Hypothalamus (tissue), 51 donors: ENCODE measurements at places on chromosomes 2 and 18.

DNA sequence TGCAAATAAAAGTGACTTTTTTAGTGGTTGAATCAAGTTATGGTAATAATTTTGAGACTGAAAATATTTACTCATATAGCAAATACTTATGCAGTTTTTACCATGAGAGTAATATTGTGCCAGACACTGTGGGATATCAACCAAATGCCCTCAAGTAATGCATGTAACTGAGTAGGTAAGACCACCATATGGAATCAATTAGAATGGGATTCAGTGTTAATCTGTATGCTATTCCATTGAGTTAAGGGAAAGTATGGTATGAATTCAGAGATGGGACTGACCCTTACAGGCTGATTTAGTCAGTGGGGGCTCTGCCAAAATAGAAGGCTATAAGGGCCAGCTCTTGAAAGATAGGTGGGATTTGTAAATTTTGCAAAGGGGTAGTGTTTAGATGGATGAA, 131.6 kb downstream of the CCDC85A start:
- no peak for DNase-seq

GRCh38 chr2:7037340-7038333, 120.4 kb downstream of the RNF144A start:
- DNase-seq = peak; percentile 37

DNA sequence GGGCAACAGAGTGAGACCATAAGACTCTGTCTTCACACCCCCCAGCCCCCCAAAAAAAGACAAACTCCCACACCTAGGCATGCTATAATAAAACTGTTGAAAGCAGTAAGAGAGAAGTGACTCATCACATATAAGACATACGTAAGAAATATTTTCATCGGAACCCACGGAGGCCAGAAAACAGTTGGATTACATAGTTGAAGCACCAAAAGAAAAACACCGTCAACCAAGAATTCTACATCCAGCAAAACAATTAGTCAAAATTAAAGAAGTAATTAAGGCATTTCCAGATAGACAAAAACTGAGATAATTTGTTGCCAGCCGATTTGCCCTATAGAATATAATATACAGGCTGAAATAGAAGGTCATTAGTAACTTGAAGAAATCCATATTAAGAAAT, 128.7 kb downstream of the VAPA start:
- no peak for DNase-seq

DNA sequence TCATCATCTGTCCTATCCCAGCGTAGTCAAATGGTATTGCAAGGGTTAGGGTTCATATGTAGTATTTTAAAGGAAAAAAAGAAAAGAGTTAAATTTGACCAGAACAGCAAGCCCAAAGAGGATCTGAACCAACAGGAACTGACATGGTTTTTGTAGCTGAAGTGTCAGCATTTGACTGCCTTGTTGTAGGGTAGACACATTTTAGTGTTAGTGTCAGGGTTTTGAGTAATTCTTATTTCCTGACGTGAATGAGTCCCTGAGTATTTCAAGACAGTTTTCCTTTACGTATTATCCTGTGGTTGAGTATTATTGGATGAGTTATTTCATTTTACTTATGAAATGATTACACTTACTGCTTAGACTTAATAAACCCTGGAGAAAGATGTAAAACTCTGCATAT, 173.3 kb upstream of the ZEB2 start:
- DNase-seq = no peak

GRCh38 chr2:240435457-240435947, at the start of gene GPC1:
Gene GPC1, plus strand, starts transcription at chr2:240435663. Its CDS starts 256 bp downstream, at chr2:240435919.
- DNase-seq = peak; percentile 83

- DNase-seq = no peak
Measured at GRCh38 chr18:11175266-11175979, 26.1 kb upstream of the PIEZO2 start.

DNA sequence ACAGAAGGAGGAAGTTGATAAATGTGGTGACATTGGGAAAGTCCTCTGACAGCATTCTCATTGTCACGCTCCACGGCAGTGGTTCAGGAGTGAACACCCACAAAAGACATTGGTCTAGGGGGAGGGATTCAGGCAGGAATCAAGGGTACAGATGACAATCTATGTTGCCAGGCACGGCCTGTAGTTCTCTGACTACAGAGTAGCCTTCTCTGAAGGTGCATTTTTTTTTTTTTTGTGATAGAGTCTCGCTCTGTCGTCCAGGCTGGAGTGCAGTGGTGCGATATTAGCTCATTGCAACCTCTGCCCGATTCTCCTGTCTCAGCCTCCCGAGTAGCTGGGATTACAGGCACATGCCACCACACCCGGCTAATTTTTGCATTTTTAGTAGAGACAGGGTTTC, 7.4 kb upstream of the MOB1A start:
- DNase-seq = no peak

- DNase-seq = no peak
Measured at GRCh38 chr2:41934329-41934958, 113.4 kb upstream of the PKDCC start.

GRCh38 chr18:74896390-74896991, 298.8 kb downstream of the ZNF407 start:
- peak; percentile 2 for DNase-seq

DNA sequence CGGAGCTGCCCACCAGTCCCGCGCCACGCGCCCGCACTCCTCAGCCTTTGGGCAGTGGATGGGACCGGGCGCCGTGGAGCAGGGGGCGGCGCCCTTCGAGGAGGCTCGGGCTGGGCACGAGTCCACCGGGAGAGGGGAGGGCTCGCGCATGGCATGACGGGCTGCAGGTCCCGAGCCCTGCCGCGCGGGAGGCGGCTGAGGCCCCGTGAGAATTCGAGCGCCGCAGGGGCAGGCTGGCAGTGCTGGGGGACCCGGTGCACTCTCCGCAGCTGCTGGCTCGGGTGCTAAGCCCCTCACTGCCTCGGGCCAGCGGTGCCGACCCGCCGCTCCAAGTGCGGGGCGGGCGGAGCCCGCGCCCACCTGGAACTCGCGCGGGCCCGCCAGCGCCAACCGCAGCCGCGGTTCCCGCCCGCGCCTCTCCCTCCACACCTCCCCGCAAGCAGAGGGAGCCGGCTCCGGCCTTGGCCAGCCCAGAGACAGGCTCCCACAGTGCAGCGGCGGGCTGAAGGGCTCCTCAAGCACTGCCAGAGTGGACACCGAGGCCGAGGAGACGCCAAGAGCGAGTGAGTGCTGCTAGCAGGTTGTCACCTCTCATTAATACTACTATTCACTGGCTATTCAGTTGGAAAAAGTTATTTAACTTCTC, 3.6 kb upstream of the TTC21B start:
- no peak for DNase-seq

GRCh38 chr2:158202161-158202815, 100.6 kb downstream of the UPP2 start:
- no peak for DNase-seq

DNA sequence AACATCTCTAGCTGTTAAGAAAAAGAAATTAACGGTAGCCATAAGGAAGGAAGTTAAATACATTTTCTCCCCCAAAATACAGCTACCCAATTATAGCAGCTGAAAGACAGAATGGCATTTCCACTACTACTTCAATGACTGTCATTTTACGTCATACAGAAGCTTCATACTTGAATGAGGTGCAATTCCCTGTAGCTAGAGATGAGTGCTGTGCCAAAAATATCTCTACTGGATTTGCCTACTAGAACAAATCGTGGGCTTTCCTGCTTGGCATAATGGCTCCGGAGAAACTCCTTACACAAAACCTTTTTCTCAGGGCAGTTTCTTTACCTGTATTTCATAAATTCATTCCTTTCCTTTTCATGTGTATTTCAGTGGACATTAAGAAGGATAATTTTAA, 36.3 kb upstream of the NRXN1 start:
- no peak for DNase-seq

GRCh38 chr18:70998490-70998889, 709.6 kb downstream of the SOCS6 start:
- DNase-seq = no peak

- DNase-seq = no peak
Measured at GRCh38 chr2:187986390-187987105, 305.1 kb upstream of the GULP1 start.

- no peak for DNase-seq
Measured at GRCh38 chr2:181438261-181438660, 18.9 kb upstream of the ITGA4 start.

GRCh38 chr2:64396551-64396950, 57.4 kb upstream of the LGALSL start:
- DNase-seq = no peak

DNA sequence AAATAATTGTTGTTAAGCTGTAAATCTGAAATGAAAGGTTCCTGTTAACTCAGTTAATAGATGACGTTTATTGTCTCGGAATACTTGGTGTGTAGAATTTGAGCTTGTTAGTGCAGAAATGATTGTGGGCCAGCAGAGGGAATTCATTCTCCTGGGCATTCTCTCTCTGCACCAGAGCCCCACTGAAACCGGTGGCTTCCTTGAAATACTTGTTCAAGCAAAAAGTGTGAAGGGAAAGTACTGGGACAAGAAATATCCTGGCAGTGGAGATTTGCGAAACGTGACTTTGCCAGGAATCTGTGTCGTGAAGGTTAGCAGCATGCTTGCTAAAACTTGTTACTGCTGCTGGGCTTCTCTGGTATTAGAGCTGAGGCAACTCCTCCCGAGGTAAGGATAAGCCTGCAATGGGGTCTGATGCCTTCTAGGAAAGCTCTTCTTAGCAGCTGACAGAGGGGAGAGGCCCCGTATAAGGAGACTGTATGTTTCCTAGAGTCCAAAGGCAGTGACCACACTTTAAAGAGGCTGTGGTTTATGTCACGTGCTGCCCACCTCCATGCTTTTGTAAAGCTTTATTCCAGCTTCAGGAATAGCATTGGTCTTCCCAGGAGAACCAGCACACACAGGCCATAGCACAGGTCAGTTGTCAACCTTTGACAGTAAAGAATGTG, 2.0 kb downstream of the ITGA6 start:
- DNase-seq = no peak

DNA sequence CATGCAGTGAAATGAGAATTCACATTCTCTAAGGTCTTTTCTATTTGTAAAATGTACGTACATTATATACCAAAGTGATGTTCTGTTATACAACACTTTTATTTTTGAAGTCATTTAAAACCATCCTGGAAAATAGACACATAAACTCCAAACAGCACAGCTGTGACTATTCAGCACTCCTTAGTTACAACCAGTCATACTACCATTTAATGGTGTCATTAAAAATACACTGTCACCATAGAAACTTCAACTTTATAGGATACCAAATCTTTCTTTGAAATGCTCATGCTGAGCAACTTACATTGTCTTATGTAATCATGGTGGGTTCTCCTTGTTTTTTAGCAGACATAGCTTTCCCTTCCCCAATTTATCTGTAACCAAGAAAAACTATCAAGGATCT, 85.3 kb downstream of the METTL4 start:
- DNase-seq = no peak

- peak; percentile 51 for DNase-seq
Measured at GRCh38 chr18:73842795-73843394, 304.7 kb downstream of the FBXO15 start.

DNA sequence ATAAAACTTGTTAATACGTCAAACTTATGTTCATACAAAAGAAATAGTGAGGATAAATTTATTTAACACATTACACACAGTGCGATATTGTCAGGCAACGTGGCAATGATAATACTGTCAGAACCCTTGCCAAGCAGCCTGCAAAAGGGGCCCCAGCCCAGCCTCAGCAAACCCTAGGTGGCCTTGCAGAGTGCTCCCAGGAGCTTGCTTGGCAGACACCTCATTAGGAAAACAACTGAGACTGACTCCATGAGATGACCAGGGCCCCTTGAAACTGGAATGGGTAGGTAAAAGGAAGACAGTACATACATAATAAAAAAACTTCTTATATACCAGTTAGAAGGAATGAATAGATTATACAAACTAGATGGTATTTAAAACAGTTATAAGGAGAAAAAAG, 136.6 kb upstream of the EPC2 start:
- no peak for DNase-seq

DNA sequence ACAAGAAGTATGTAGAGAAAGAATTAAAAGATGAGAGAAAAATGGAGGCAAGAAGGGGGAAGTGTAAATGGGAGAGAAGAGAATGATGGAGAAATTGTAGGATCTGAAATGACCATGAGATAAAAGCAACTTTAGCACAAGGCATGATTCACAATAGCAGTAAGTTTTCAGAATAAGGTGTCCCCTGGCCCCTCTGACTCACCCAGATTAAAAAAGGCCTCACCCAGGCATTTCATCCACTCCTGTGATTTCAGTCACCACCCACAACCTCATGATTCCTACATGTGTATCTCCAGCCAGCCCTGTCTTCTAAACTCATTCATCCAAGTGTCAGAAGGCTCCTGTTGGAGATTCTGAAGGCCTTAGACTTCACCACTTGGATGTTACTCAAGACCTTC, 56.6 kb downstream of the SP100 start:
- DNase-seq = no peak

DNA sequence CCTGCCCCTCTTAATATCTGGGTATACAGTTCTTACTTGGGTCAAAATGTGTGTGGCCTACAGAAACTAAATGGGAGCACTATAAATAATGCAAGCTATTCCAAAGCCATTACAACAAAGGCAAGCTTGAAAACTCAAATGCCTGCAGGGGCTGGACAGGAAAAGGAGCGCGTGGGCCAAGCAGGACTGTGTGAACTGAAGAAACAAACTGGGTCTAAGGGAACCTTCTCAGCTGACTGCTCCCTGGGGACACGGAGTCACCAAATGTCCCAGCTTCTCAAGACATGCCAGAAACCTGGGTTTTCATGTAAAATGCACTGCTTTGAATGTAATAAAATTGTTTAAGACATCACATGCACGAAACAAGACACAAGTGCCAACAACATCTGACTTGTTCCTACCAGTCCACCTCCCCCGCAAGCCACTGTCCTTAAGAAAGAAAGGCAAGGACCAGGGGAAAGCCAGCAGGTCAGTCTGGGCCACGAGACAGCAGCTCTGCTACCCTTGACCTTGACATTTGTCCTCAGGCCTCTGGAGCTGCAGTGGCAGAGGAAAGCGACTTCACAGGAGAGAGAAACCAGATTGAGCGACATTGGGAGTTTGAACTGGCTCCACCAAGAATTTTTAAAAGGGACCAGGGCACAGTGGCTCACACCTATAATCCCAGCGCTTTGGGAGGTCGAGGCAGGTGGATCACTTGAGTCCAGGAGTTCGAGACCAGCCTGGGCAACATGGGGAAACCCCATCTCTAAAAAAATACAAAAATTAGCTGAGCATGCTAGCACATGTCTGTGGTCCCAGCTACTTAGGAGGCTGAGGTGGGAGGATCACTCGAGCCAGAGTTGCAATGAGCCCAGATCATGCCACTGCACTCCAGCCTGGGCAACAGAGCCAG, 89.7 kb upstream of the SH3BP4 start:
- DNase-seq = no peak
